Right kidney (tissue), 9 donors: ENCODE measurements at places on chromosomes 3 and 15.

GRCh38 chr3:114691871-114692270, 398.0 kb downstream of the TIGIT start:
- DNase-seq: no peak

DNA sequence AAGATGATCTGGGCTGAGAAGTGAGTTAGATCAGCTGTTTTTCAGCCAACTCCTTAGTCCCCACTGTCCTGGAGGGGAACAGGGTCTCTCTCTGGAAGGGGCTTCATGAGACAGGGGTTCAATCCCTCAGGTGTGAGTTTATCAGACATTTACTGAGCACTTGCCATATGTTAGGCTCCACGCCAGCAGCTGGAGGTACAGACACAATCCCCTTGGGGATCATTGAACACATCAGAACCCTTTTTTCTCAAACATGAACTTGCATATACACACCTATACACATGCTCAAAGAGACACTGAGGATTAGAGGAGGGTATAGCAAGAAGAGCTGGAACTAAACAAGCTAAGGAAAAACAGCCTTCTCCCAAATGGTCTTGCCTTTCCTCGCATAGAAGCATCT, 5.5 kb upstream of the BMF start:
- DNase-seq: no peak

DNA sequence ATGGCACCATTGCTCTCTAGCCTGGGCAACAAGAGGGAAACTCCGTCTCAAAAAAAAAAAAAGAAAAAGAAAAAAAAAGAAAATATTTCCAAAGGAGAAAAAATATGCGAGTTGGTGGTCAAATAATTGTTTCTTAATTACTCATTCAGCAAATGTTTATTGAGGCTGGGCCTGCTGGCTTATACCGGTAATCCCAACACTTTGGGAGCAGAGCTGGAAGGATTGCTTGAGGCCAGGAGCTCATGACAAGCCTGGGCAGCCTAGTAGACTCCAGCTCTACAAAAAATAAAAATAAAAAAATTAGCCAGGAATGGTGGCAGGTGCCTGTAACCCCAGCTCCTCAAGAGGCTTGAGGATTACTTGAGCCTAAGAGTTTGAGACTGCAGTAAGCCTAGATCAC, 4.1 kb downstream of the KNL1 start:
- DNase-seq: no peak

- DNase-seq: no peak
Observed at GRCh38 chr15:62899090-62899493, 143.5 kb upstream of the TPM1 start.

- no peak for DNase-seq
Observed at GRCh38 chr15:54659646-54660045, 537.1 kb downstream of the RSL24D1 start.
